Transverse colon (tissue), 4 donors: ENCODE measurements at places on chromosomes 1 and 21.

GRCh38 chr1:19762175-19762779 is 37.4 kb downstream of the TMCO4 start:
- peak; percentile 36 for DNase-seq

DNA sequence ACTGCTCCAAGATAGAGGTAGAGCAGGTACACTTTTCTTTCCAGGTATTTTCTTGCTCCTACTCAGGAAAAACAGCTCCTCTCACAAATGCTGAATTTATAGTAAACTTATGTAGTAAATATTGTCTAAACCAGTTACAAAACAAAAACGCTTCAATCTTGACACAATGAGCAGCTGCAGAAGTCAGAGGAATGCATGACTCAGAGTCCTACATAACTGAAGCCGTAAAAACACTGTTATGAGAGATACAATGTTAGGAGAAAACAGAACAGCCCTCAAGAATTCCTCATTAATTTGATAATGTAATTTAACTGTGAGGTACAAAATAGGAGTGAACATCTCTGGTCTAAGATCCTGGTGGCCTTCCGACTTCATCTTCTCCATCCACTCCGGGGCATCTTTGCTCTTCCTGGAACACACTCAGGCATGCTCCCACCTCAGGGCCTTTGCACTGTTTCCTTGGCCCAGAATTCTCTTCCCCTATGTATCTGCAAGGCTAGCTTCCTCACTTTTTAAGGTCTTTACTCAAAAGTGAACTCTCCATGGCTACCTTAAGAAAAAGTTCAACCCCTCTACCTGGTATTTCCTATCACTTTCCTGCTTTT is 138.5 kb downstream of the SLC45A1 start:
- no peak for DNase-seq

DNA sequence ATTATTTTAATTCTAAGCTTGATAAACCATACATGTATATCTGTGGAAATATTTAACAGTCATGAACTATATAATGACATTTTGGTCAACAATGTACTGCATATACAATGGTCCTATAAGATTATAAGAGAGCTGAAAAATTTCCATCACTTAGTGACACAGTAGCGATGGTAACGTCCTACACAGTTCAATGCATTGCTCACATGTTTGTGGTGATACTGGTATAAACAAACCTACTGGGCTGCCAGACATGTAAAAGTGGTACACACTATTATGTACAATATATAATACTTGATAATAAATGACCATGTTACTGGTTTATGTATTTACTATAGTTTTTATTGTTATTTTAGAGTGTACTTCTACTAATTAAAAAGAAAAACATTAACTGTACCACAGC is 841.9 kb downstream of the LTN1 start:
- no peak for DNase-seq

DNA sequence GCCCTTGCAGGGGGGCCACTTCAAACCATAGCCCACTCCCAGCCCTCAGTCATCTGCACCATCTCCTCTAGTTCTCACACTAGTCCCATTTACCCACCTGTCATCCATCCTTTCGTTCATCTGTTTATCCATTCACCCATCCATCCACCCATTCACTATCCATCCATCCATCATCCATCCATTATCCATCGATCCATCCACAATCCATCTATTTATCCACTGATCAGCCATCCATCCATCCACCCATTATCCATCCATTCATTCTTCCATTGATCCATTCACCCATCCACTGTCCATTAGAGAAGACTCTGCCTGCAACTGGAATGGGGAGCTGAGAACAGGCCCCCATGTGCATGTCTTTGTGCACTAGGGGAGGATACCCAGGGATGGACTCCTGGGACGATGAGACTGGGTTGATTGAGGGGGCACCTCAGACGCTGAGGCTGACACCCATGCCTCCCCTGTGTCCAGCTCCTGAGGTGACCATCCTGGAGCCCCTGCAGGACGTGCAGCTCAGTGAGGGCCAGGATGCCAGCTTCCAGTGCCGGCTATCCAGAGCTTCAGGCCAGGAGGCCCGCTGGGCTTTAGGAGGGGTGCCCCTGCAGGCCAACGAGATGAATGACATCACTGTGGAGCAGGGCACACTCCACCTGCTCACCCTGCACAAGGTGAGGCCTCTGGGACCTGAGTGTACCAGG is 97.9 kb downstream of the TRIM11 start:
- DNase-seq: no peak

DNA sequence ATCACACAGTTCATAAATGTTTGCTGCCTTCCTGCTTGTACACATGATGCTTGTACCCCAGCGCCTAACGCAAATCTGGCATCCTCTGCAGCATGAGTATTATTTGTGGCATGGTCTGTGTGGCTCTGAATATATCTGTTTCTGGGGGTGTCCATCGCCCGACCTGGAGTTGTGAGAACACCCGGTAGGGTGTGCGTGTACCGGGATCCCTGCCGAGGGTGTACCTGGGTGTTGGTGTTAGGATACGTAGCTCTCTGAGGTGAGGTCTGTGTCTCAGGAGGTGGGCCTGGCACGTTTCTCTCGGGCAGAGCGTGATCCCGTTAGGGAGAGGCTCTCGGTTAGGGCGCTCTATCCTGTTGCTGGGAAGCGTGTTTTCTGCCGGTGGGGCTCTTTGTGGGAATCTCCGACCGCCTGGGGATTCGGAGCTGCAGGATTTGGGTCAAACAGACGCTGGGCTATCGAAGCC is 10.4 kb upstream of the CDC20 start:
- DNase-seq: no peak

- DNase-seq: no peak
Observed at GRCh38 chr1:64933296-64934070, 32.9 kb downstream of the JAK1 start.

DNA sequence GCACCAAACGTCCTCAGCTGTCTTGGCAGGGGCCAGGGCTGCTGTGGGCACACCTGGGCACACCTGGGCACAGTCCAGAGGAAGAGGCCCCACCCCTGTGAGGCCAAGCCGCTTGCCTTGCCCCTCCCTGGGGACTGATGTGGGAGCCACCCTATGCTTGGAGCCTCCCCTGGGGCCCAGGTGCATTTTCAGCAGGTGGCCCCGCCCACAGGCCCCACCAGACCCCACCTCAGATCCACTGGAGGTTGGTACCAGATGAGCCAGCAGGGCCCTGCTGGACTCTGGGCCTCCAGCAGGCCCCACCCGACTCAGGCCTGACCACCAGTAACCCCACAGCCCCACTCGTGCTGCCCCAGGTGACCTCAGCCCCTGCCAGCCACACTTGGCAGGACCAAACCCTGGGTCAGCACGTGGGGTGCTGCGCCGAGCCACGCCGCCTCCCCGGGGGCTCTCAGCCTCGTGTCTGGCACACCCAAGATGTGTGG is 8.8 kb downstream of the SLC19A1 start:
- DNase-seq: peak; percentile 90

- DNase-seq: peak; percentile 45
Observed at GRCh38 chr1:45266151-45266801, 59.9 kb upstream of the ZSWIM5 start.

DNA sequence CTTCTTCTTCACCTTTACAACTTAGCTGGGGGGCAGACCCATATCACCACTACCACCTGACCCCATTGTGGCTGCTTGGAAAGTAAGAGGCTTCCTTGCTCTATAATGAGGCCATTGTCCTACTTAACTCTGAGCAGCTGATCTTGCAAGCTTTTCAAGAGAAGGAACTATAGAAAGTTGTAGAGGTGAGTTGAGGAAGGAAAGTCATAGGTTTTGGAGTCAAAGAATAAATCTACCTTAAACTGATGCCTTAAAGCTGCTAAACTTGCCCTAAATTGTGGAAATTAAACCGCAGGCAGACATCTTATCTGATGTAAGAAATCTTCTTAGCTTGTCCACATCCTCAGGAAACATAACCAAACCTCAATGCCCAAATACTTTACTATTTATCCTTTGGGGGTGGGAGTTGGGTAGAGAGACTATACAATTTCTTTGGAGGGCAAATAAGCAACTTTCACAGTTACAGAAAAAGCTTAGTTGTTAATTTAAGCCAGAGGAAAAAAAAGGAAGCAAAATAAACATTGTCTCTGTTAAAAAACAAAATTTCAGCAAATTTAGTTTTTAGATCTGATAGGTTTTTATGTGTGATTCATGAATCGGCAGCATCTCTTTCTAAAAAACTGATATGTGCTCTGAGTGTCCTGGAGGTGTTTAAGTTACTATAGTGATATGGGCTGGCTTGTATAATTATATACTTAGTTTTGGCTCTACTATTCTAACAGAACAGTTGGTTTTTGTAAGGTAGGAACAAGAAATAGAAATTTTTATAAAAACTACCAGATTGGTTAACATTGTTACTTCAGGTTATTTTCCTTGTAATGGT is 4.7 kb downstream of the IL23R start:
- DNase-seq: no peak

DNA sequence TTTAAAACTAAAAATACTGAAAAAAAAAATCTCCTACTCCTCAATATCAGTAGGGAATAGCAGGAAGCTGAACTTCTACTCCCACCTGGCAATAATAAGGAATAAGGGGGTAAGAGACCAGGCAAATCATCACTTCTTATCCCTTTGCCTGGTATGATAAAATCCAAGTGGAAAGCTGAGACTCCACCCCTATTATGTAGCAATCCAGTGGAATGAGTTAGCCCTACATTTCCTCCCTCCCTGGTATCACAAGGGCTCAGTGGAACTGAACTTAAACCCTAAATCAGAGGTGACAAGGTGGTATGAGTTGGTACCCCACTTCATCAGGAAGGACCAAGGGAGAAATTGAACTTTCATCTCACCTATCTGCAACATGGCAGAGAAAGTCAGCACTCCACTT is 25.7 kb downstream of the TRIM33 start:
- no peak for DNase-seq

DNA sequence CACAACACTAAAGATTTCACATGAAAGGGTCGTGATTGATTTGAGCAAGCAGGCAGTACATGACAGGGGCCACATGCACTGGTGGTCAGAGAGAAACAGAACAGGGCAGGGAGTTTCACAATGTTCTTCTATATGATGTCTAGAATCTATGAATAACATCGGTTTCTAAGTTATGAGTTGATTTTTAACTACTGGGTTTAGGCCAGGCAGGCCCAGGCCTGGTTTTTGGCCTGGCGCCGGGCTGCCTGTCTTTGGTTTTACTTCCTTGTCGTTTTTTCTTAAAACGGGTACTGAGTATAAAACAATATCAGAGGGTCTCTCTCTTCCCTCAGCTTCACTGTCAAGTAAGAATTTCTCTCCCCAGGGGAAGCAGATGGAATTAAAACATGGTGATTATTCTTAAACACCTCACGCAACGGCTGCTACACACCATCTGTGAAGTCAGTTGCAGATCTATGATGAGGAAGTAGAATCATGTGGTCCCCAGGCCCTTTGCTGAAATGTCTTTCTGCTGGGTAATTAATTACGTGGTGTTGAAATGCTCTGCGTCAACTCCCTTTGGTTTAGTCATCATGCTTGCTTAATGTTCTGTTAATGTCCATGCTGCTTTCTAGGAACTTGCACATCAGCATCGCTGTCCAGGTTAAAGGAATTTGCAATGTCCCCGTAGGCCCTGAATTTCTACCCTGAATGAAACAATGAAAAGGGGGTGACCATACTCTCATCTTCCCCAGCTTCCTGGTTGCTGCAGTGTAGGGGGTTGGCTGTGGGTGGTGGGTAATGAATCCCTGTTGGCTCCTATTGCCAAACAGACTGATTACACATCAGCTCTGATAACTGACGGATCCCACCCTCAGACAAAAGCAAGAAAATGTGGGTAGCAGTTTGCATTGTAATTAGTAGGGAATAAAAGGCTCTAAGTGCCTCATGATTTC is 70.3 kb downstream of the SERINC2 start:
- DNase-seq: peak; percentile 50

DNA sequence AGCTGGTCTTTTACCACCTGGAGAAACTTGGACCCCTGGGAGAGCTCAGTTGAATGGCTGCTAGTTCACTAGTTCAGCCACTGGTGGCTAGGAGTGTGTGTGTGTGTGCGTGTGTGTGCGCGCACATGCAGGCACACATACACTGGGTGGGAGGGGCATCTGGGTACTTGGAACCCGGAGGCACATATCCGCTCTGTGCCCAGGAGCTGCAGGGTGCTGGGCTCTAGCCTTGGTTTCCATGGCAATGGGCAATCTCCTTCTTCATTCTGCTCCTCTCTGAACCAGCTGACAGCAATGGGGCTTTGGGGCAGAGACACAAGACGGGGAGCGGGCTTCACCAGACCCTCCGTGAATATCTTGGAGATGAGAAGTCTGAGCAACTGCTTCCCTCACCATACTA is 87.1 kb upstream of the DISP3 start:
- no peak for DNase-seq
